Stimulated activated naive CD8-positive, alpha-beta T cell treated with anti-CD3 and anti-CD28 coated beads, Interleukin-15, Interleukin-2, amounts not matched to agents 100 U/mL and 50 U/mL, for 24 hours (primary cell): ENCODE measurements at places on chromosomes 7 and 10.

- no peak for DNase-seq
Observed at GRCh38 chr10:130215151-130215930, 79.2 kb downstream of the GLRX3 start.

DNA sequence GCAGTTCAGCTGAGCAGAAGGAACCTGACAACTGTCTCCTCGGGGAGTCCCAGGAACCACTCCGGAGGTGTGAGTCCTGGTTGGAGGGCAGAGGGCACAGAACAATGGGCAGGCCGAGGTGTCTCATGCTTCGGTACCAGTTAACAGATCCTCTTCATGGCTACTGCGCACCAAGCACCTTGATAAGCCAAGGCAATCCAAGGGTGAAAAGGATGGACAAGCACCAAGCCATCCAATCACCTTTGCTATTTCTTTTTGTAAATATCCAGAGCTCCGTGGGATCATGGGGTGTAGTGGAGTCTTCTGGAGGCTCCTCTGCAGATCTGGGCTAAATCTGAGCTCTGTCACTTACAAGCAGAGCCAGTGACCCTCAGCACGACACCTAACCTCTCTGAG is 233.5 kb downstream of the WDR11 start:
- no peak for DNase-seq

DNA sequence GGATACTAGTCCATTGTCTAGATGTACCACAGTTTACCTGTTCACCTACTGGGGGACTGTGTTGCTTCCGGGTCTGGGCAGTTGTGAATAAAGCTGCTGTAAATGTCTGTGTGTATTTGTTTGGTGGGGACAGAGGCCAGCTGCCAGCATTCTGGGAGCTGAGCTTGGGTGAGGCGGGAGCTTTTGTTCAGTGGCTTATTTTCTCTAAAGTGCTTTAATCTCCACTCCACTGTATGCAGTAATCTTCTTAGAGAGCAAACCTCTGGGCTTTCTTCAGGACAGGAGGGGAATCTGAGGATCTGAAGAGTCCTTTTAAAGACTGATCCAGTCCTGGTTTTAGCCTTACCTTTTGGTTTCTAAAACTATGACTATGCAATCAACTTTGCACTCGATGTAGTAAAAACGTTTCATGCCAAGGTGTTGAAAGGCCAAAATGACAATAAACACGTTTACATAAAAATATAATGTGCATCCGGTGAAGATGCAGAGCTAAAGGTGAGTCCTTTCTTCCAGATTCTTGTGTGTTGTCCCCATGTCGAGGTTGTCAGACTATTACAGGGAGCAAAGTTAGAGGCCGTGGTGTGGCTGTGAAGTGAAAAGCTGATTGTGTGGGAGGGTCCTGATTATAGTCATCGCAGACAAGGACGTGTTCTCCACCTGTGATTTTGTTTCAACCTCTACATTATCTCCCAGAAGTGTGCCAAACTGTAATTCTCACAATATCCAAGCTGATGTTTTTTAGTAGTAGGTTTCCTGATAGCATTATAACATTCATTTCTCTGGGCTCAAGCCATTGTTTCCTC is 279.8 kb downstream of the CAMK1D start:
- DNase-seq: no peak

DNA sequence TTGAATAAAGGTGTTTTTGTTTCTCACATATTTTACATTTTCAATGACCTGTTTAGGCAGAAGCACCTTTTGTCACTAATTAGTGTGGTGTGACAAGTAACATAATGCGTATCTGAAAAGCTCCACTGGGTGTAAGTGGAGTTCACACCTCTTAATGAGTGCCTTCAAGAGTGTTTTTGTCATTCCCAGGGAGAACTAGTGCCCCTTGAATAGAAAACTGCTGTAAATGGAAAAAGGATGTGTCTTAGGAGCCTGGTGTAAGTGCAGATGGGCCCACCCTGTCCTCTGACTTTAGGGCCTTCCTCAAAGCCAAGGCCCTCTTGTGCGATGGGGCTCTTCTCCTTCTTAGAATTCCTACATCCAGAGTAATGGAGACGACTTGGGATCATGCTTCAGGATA is 170.0 kb downstream of the MGMT start:
- DNase-seq: no peak

DNA sequence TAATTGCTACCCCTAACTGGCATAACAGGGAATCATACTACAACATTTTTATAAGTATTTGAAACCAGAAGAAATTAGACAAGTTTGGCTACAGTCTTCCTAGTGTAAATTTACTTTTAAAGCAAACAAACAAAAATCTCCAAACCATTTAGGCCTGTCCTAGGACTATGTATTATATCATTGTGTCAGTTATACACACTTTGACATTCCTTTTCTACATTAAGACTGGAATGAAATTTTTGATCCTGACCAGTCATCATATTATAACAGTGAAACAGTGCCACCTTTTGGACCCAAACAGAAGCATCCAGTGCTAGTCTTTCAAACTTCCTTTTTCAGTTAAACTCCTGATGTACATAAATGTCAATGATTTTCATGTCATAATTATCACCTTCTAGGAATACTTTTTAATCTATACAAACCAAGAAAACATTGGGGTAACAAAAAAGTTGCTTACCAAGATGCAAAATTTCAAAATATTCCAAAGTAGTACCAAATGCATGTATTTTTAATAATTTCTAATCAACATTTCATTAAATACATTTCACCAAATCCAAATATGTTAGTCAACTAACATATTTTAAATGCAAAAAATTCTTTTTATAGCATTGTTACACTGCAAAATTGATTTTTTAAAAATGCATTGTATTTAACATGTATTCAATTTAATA is 75.7 kb downstream of the IMMP2L start:
- DNase-seq: no peak

DNA sequence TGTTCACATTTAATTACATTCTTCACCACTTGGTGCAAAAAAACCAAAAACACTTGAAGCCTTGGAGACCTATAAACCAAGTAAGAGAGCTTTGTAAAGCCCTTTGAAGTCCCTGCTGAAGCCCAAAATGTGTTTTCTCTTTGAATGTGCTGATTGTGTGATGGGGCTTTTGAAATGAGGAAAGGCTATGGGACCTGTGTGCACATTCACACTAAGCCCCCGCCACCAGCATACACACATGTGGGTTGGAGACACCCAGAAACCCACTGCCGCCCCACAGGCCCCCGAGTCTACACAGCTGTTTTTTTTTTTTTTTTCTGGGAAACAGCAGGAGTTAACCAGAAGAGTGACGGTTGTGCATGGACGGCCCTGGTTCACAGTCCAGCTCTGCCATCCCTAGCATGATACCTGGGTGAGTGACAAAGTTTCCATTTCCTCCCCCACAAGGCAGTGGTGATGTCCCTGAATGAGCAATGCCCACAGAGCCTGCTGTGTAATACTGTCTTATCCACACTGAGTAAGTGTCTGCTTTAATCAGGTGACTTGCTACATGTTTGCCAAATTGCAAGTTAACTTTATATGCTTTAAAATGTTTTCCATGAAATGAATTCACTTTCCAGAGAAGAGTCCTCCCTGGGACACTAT is 154.6 kb upstream of the GDF10 start:
- peak; percentile 32 for DNase-seq

GRCh38 chr7:66307591-66308215 is 102.6 kb downstream of the TPST1 start:
- no peak for DNase-seq

DNA sequence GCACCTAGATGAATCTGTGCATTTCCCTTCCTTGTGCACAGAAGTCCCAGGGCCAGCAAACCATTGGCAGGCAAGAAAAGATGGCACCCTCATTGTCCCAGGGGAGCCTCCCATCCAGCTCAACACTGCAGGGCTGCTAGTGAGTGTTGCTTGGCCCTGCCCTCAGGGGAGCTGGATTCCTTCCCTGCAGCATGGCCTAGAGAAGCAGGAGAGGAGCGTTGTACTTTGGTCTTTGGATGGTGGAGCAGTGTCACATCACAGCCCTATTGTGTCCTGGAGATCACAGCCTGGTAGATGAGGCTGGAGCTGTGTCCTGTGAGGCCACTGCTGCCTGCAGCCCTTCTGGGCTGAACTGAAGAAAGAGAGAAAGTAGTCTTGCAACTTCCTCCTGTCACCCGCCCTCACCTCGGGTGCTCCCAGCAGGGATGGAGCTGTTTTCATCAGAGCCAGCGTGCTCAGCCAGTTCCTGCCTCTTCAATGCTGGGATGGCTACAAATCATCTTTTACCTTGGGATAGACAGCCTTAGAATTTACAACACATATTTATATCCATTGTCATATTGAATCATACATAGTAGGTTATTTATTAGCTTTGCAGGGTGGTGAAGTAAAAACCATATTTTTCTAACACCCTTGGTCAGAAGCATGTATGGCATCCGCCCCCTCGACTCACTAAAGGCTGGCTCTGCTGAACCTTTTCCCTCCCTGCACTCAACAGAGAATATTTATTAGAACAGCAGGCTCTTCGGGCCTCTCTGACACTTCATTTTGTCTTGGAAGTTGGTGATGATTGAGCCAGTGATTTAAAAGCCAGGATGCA is 43.1 kb upstream of the FAM180A start:
- DNase-seq: no peak

DNA sequence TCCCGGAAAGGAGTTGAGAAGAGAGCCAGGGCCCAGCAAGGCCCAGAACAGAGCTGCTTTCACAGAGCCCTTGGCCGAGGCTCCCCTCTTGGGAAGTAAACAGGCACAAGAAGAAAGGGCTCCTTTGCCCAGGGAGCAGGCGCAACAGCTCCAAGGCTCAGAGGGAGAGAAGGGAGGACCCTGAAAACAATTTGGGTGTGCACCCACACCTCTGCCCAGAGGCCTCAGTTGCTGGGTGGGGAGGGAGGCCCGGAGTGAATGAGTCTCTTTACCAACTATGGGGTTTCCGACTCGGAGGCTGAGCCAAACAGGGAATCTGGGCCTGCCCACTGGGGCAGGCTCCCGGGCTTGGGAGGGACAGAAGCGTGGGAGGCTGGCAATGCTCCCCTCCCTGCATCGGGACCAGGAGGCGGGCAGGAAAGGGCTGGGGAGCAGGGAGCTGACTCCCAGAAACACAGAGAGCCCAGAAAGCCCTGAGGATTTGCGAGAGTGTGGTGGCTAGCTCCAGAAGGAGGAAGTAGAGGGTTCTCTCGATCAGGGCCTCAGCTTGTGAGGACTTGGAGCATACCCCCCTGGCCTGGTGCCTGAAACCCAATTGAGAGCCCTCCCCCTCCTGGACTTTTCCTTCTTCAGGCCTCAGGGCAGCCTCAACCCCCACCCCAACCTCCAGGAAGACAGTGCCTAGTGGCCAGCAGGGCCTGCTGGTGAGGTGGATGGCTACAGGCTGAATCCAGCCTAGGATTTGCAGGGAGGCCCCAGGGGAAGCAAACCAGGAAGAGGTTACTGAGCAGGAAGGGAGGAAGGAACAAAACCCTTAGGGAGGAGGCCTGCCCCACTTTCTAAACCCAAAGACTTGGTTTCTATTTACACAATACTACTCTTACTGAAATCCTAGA is 6.2 kb downstream of the C10orf105 start:
- DNase-seq: peak; percentile 62

GRCh38 chr7:127954357-127954748 is 76.9 kb downstream of the LRRC4 start:
- no peak for DNase-seq

GRCh38 chr10:82256275-82256674 is 381.3 kb downstream of the NRG3 start:
- no peak for DNase-seq

- DNase-seq: no peak
Observed at GRCh38 chr7:134300988-134301387, 15.7 kb downstream of the SLC35B4 start.
